ENCODE measurements at places on chromosomes 12 and 14.

DNA sequence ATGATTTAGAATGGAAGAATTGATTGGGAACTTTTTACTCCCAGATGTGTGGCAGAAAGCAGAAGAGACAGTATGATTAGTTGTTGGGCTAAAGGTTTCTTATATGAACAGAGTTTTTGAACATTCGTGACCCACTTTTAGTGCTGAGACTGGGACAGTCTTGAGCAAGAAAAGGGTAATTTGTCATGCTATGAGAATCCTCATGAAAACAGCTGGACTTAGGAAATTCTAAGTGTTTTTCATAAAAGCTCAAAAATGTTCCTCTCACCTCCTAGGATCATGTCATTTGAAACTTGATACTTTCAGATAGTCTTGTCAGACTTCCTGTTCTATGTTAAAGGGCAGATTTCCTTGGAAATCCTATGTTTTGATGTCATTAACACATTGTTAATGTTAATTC lies 86.1 kb downstream of the MGAT4C start:
- DNase-seq: no peak

- peak; percentile 43 for DNase-seq
These were observed 41.8 kb downstream of the CORO1C start for GRCh38 chr12:108689314-108690190.

DNA sequence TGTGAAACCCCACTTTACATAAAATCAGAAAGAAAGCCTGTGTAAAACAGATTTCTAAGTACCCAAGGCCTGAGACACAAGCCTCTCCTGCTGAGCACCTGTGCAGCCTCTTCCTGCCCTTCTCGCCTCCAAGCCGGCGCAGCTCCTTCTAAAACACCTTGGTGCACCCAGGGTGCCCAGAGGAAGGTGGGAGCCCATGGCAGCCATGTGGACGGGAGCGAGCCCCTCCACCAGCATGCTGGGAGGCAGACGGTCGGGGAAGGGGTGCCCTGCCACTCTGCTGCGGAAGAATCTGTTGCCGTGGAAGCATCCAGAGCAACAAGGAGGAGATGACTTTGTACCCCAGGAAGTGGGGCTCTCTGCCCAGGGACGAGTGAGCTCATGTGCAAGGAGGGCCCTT lies 103.1 kb upstream of the C14orf180 start:
- DNase-seq: no peak

- DNase-seq: no peak
These were observed 681.0 kb downstream of the NRXN3 start for GRCh38 chr14:78851189-78851588.

GRCh38 chr14:78248501-78249090 lies 78.4 kb downstream of the NRXN3 start:
- no peak for DNase-seq

GRCh38 chr14:81710232-81710845 lies 176.7 kb upstream of the SEL1L start:
- DNase-seq: peak; percentile 47

DNA sequence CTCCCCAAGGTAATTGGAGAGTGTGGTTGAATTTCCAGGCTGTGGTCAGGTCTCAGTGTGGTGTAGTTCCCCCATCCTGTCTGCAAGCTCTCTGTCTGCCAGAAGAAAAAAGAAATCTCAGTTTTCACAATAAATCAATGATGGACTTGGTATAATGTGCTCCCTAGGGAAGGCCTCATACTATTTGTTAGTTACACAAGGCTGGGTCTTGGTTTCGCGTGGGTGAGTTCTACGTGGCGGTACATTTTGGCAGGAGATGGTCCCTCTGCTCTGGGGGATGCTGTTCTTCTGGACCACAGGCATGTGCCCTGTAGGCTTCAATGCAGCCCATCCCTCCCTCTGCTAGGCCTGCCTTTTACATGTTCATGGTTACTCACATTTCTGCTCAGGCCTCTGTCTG lies 206.4 kb upstream of the PELI2 start:
- no peak for DNase-seq

- DNase-seq: peak; percentile 40
These were observed 10.0 kb downstream of the PGF start for GRCh38 chr14:74945261-74945851.

DNA sequence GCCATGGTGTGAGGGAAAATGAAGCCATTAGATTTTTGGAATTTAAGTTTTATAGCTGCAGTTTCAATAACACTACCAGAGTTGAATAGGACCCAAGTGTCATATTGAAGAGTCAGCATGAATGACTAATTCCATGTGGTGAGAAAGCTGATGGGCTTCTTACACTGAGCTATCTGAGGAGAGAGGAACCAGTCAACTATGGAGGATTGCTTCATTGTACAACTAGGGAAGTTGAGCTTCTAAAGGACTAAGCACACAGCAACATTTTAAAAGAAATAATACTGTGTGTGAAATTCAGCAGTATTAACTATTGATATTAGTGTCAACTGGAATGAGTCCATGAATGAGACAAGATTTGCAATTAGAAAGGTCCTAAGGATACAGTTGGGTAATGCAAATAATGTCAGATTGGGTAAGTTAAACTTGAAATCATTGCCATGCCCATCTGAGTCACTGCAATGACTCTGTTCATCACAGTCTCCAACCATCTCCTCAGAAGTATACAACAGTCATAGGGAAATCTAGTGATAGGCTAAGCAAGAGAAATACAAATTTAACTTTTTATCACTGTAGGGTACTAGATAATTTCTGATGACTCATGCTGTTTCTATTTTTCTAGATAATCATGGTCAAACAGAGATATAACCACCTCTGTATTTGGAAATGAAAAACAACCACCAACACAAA lies 394.2 kb downstream of the FSCB start:
- DNase-seq: no peak

GRCh38 chr12:66428261-66428660 lies 126.0 kb downstream of the HELB start:
- DNase-seq: no peak

DNA sequence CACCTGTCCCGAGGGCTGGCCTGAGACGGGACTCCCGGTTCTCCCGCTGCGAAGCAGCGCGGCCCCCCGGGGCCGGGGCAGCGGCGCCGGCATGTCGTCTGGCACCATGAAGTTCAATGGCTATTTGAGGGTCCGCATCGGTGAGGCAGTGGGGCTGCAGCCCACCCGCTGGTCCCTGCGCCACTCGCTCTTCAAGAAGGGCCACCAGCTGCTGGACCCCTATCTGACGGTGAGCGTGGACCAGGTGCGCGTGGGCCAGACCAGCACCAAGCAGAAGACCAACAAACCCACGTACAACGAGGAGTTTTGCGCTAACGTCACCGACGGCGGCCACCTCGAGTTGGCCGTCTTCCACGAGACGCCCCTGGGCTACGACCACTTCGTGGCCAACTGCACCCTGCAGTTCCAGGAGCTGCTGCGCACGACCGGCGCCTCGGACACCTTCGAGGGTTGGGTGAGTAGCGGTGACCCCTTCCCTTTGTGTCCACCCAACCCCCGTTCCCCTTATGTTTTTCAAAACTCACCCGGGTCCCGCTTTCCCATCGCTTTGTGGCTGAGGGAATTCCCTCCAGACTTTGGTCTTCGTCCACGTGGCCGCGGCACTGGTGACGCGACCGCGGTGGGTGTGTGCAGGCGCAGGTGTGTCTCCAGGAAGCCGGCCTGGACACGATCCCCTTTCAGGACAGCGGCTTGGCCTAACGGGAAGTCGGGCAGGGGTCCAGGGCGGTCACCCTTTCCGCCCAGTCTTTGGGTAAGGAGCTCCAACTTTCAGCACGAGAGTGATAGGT lies 826 bp downstream of the PRKCH start:
- DNase-seq: peak; percentile 31

DNA sequence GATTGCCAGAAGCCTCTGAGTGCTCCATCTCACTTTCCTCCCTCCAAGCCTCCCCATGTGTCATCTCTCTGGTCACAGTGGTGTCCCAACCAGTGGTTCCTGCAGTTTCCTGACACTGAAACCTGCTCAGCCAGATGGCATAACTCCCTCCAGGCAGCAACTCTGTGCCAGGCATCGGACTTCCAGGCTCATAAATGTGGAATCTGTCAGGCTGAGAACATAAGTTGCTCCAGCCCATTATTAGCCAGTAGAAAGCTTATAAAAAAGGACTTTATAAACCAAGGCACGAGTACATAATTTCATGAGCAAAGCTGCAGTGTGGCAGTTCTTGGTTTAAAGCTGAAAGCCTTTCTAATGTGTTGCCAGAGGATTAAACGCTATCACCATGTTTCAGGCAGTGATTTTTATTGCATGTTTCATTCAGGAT lies 194.3 kb downstream of the DACT1 start:
- DNase-seq: no peak

- no peak for DNase-seq
These were observed 36.5 kb downstream of the SSH1 start for GRCh38 chr12:108820707-108821406.

- DNase-seq: no peak
These were observed 27.1 kb downstream of the KCTD10 start for GRCh38 chr12:109449845-109450532.

DNA sequence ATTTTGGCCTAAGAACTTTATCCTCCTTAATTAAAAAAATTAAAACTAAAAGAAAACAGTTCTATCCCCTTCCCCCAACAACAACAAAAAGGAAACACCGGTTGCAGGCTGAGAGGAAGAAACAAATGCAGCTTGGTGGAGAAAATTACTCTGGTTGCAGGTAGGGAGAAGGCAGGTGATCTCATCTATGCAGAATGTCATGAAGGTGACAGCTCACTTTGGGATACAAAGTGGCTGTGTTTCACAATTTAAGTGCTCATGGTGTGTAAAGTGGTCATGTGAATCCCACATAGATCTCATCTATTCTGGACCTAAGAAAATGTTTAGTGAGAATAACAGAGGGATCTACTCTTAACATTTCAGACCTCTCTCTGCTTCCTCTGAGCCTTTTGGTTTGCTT lies 219.7 kb upstream of the PKP2 start:
- no peak for DNase-seq

- no peak for DNase-seq
These were observed 10.8 kb upstream of the IPO8 start for GRCh38 chr12:30706476-30706875.

- no peak for DNase-seq
These were observed 5.4 kb downstream of the MAGOHB start for GRCh38 chr12:10607885-10608458.

All from GM12865 (cell line).